ENCODE measurements at places on chromosomes 5 and 9.

- no peak for DNase-seq
Measured at GRCh38 chr5:161030229-161030628, 178.2 kb upstream of the ATP10B start.

GRCh38 chr9:94909250-94909894, 182.9 kb downstream of the AOPEP start:
- DNase-seq: no peak

GRCh38 chr5:31027721-31028120, 165.8 kb upstream of the CDH6 start:
- no peak for DNase-seq

DNA sequence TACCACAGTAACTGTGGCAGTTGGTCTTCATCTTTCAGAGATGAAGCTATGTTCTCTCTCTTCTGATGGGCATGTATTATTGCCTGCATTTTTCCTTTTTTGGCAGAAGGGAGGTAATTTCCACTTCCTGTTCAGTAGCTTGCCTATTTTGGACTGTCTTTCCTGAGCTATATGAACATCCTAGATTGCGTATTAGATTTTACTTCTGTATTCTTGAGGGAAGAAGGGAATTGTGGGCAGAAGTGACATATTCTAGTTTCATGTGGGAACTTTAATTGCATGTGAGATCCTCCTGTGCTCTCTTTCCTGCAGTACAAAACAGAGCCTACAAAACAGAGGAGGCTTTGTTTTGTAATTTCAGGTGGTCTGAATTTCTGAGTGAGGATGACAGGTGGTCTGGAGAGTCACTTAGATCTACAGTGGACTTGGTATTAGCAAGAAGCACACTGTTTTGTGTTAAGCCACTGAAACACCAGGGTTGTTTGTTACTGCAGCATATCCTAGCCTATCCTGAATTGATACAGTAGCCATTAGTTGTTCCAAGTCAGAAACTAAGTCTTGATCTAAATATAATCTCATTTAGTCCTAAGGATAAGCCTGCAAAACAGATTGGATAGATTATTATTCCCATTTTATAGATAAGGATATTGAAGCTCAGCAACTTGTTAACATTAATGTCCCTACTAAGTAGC, 68.1 kb downstream of the AOPEP start:
- DNase-seq: peak; percentile 45

GRCh38 chr5:57841676-57842363, 359.2 kb upstream of the ACTBL2 start:
- no peak for DNase-seq

- DNase-seq: peak; percentile 78
Measured at GRCh38 chr5:55636683-55637082, 75.4 kb downstream of the SLC38A9 start.

- DNase-seq: no peak
Measured at GRCh38 chr9:16139774-16140173, 586.9 kb downstream of the CCDC171 start.

DNA sequence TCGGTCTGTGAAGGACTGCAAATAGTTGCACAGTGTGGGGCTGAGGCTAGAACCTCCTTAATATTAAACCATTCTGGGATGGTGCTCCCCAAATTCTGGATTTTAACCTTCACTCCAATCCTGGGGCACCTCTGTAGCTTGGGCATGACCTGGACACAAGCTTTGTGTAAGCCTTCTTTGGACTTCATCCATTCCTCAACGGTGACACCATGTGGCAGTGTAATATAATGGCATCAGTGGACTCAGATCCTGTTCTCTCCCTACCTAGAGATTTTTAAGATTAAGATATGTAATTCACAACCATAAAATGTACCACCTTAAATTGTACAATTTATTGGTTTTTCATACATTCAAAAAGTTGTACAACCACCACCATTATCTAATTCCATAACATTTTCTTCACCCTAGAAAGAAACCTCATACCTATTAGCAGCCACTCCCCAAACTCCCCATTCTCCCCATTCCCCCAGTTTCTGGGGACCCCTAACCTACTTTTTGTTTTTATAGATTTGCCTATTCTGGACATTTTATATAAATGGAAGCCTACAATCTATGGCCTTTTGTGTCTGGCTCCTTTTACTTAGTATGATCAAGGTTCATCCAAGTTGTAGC, 4.8 kb upstream of the PLGRKT start:
- peak; percentile 70 for DNase-seq

DNA sequence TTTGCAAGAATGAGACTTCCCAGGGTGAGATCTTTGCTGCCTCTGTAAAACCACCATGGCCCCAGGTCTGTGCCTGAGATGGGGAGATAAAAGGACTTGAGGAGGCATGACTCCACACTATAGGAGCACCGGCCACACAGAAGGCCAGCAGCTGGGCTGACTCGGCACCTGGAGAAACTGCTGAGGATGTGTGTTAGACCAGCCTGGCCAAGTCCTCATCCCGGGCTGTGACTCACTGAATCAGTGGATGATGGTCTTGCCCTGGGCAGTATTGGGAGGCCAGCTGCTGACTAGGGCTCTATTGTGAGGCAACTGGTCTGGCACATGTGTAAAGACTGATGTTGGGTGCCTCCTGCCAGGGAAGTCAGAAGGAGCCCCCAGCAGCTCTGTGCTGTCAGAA, 286.2 kb downstream of the ACTL7B start:
- DNase-seq: peak; percentile 22
